ENCODE measurements at places on chromosomes 1 and 21. TPM values are rescaled to one million over a fixed set of nuclear protein-coding genes. Genes with fewer than 3 reads are reported as not detected.

GRCh38 chr1:94160811-94161210 lies 39.9 kb upstream of the ABCA4 start:
- peaks cover 7% of the 10 kb centered on the region for H3K36me3 ChIP-seq
- peaks cover 16% of the 10 kb centered on the region for H3K4me1 ChIP-seq
- H3K27ac ChIP-seq: no peak overlapping the region
- no peak for DNase-seq
- H3K27me3 ChIP-seq: no peaks in the 10 kb centered on the region
- no peak overlapping the region for H3K4me3 ChIP-seq

GRCh38 chr1:12438349-12438924 lies 179.6 kb downstream of the DHRS3 start:
- H3K4me3 ChIP-seq: no peak overlapping the region
- peaks cover 40% of the 10 kb centered on the region for H3K4me1 ChIP-seq
- H3K27ac ChIP-seq: no peak overlapping the region
- no peaks in the 10 kb centered on the region for H3K27me3 ChIP-seq
- DNase-seq: no peak
- peaks cover 11% of the 10 kb centered on the region for H3K36me3 ChIP-seq

DNA sequence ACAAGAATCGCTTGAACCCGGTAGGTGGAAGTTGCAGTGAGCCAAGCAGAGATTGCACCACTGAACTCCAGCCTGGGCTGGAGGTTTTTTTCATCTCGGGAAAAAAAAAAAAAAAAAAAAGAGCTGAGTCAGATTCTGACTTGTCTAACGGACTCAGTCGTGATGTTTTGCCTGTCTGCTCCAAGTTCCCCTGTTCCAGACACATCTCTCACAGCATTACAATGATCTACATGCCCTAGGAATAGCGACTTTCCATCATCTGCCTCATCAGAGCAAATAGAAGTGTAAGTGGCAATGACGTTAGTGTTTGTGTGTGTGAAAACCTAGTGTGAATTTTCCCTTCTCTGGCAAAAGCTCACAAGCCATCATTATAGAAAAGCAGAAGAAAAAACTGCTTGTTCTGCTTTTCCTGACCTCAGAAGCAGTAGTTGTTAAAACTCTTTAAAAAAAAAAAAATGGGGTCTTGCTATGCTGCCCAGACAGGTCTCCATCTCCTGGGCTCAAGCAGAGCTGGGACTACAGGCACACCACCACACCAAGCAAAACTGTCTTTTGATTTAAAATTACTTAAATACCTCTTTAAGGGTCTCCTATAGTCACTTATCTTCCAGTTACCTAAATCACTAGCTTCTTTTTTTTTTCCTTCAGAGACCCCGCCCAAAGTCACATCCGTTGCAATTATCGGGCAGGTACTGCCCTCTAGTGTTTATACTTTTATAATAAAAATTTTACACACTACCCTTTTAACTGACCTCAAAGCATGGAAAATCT lies 37.3 kb downstream of the PLEKHO1 start:
- no peaks in the 10 kb centered on the region for H3K27me3 ChIP-seq
- no peaks in the 10 kb centered on the region for H3K36me3 ChIP-seq
- H3K4me3 ChIP-seq: no peak overlapping the region
- DNase-seq: peak; percentile 34

GRCh38 chr1:115791816-115792215 lies 23.3 kb upstream of the CASQ2 start:
- no peak for DNase-seq
- no peak overlapping the region for H3K27ac ChIP-seq
- no peaks in the 10 kb centered on the region for H3K36me3 ChIP-seq

DNA sequence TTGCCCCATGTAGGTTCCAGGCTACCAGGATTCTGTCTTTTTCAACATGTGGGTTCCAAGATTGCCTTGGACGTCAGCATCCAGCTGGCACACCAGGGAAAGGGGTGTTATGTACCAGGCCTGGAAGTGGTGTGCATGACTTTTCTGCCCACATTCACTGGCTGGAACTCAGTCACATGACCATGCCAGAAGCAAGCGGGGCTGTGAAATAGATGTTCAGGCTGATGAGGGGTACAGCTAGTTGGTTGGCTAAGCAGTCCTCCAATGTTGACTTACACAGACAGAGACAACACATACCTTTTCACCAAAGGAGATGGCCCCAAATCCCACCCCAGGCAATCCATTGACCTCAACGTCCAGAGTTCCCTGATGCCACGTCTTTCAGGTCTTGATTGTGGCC lies 14.3 kb upstream of the PLEKHM2 start:
- no peak for DNase-seq
- no peaks in the 10 kb centered on the region for H3K4me1 ChIP-seq
- no peak overlapping the region for H3K4me3 ChIP-seq

DNA sequence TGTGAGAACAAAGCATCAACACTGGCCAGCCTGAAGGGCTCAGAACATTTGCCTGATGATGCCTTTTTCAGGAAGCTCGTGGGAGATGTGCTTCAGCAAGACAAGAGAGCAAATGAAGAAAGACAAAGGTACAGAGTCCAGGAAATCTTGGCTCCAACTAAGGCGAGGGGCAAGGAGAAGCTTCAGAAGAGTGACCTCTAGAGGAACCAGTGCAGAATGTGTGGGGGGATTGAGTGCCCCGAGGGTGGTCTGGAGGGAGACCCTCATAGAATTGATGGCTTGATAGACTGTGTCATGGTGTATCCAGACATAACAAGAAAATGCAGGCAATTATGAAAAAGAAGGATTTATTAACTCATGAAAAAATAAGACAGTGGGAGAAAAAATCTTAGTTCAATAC lies 15.3 kb upstream of the NLRP3 start:
- no peak overlapping the region for H3K27ac ChIP-seq
- H3K36me3 ChIP-seq: no peaks in the 10 kb centered on the region
- DNase-seq: no peak
- H3K27me3 ChIP-seq: no peaks in the 10 kb centered on the region

ZNF683 gene
- not detected for total RNA-seq

OLFML2B gene
- not detected for total RNA-seq

SLC25A24 gene
- 41.0 TPM for total RNA-seq

PPM1J gene
- 1.3 TPM for total RNA-seq

Measured in Calu3 (cell line).